Karpas-422 (cell line): ENCODE measurements at places on chromosomes 6 and 20. TPM values are rescaled to one million over a fixed set of nuclear protein-coding genes. Genes with fewer than 3 reads are reported as not detected.
A peak's percentile ranks its signal among the peaks of the same experiment; 100 is the strongest.

MOG gene
- total RNA-seq, result not detected in 2 replicates

DNA sequence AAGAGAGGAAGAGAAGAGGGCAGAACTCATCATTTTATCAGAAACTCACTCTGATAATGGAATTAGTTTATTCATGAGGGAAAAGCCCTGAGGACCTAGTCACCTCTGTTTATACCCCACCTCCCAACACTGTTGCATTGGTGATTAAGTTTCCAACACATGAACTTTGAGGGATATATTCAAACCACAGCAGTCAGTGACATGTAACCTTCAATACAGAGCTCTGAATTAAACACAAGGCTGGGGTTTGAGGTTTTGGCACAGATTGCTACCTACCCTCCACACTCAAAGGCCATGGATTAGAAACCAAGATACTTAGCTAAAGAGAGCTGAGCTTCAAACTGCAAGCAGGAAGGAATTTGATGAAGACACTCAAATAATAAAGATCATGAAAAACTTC lies 48.5 kb upstream of the MOCS1 start:
- DNase-seq, result no peak

- no peak for DNase-seq
Measured at GRCh38 chr6:57182017-57182432, 9.9 kb downstream of the BAG2 start.

DNA sequence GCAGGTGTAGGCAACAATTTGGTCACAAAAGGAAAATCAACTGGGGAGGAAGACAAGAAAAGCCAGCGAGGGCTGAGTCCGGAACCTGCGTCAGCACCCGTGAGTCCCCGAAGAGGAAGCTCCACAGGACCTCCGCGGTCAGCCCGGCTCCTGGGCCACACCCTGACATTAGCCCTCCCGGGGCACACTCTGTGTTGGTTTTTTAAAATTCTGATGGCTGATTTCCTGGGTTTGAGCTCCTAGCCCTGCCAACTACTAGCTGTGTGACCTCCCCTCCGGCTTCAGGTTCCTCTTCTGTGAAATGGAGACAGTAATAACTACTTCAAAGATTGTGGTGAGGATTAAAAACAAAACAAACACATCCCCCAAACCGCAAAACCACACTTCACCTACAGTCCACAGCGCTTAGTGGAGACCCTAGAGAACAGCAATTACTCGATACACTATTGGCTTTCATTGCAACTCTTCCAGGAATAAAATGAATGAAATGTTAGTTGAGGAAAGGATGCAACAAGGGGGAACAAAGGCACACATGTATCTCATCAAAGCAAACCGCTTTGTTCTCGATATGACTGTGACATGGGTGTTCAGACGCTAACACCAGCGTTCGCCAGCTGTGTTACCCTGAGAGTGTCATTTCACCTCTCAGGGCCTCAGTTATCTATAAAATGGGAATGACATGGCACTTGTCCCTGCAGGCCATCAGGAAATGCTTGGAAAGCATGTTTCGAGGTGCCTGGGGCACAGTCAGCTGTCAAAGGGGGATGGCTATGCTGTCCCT lies 985 bp downstream of the ZBP1 start:
- peak; percentile 64 for DNase-seq

DNA sequence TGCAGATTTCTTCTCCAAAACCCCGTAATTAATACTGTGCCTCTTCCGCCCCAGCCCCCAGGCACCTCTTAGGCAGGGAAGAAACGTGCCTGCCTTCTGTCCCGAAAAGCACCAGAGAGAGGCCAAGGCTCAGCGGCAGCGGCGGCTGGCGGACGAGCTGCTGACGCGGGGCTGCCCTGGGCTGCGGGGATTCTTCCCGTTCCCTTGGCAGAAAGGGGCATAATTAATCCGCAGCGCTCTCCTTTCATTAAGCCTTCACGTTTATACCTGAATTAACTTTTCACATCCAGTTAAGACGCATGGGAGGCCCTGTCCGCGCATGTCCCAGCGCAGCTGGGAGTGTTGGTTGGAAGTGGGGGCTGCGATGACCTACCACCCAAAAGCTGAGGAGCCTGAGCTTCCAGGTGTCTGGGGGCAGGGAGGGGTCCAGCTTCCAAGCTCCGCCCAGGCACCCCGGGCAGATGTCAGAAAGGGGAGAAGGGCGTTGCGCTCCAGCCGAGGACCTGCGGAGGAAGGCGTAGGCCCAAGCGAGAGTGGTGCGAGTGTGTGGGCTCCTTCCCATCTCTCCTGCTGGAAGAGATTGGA lies 167.4 kb upstream of the LRFN2 start:
- no peak for DNase-seq

GRCh38 chr6:40394381-40394780 lies 192.8 kb downstream of the LRFN2 start:
- DNase-seq, result no peak

DNA sequence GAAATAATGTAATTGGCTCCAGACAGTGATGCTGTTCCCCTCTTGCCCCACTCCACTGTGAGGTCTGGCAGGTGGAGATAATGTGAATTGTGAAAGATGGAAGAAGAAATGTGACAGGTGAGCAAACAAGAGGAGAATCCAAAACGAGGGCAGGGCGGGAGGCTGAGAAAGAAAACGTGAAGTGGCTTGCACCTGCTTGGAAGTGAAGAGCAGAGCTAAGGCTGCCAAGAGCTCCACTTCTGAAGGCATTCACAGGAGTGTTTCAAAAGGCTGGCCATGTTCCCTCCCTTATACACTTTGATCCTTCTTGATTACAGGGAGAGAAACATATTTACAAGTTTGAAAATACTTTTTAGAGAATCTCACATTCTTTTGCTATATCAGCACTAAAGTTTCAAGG lies 359.4 kb downstream of the EPHA7 start:
- no peak for DNase-seq
